ENCODE measurements at places on chromosomes 7 and 10.
A peak's percentile ranks its signal among the peaks of the same experiment; 100 is the strongest.

DNA sequence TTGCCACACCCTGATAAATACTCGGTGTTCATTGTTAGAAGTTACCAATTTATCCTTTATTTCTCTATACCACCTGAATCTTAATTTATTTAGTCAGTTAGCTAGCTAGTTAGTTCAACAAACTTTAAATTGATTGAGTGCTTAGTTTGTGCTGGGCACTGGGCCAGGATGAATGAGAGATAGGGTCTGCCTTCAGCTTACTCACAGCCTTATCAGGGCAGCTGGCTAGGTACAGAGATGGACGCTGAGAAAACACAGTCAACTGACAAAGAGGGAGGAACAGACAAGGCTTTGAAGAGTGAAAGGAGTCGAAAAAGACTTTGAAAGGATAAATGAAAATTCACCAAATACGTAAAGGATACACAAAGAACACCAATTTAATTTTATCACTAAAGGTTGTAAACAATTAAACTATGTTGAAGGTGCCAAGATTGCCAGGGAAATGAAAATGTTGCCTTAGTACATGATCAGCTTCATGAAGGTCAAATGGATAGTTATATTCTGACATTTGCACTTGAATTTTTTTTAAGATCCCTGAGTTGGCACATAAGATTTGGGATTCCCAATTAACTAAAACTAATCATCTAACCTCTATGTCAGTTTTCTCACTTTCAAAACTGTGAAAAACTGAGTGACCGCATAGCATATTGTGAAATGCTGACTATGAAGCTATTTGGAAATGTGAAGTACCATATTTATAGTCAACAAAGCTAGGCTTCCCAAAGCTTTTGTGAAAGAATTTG lies 2.1 kb downstream of the CAV2 start:
- no peak for DNase-seq

DNA sequence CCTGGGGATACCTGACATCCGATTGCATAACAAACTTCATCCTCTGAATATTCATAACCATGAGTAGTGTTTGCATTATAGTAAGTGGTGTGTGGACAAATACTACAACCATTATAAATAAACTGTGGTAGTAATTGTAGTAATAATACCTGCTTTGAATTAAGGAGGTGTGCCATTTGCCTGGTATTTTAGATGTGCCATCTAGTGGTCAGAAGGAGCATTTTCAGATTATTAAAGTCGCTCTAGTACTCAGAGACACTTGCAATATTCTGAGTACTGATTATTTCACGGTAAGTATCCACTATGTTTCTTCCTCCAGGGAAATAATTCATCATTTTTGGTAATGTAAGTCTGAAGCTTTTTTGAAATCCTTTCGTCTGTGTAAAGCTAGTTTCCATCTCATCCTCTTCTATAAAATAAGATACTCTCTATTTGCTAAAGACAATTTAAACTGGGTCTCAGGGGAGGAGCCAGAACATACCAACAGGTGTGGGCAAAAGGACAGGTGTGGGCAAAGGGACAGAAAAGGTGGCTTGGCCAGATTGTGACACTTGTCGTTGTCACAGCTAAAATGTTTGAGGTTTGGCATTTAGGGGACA lies 115.3 kb upstream of the WDR11 start:
- DNase-seq: no peak

- no peak for DNase-seq
These were observed 161.9 kb upstream of the PRR15 start for GRCh38 chr7:29401769-29402168.

GRCh38 chr7:24441314-24442027 lies 131.8 kb upstream of the PALS2 start:
- DNase-seq: no peak

GRCh38 chr10:79149662-79150443 lies 81.1 kb downstream of the ZMIZ1 start:
- DNase-seq: peak; percentile 95

DNA sequence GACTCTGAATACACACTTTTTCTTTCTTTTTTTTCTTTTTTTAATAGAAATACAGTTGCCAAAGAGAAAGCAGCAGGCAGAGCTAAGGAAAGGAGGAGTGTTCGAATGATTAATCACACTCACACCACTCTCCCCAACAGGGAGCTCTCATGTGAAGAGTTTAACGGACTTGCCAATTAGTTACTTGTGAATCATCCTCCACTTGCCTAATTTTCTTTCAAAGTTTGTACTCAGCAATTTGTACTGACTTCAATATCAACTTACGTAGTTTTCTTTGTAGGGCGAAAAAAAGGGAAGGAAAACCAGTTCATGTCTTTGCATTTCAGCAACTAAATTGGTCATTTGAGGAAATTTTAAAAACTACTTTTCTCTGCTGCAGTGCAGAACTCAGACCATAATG lies 109.2 kb downstream of the PIP4K2A start:
- DNase-seq: peak; percentile 48

DNA sequence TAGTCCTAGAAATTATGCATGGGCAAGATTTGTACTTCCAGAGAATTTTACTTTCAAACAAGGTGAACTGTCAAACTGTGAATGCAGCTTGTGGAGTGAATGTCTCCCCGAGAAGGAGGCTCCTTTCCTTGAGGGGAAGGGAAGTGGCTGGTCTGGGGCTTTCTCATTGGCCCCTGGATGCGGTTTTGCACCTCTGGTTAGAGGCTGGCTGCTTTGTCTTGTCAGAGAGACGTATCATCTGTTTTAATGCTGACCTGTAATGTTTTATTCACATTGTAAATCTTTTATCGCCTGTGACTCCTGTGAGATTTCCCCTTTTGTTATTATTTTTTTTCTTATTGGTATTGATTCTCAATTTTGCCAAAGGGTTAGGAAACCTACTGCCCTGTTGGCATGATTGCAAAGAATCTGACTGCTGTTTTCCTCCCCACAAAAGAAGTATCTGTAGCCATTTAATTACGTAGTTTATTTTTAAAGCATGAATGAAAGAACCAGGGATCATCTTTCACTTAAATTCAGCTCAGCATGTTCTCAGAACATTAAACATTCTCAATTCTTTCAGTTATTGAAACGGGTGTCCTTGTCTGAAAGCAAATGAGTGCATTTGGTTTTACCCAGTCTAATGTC lies 238.3 kb upstream of the NFE2L3 start:
- no peak for DNase-seq

DNA sequence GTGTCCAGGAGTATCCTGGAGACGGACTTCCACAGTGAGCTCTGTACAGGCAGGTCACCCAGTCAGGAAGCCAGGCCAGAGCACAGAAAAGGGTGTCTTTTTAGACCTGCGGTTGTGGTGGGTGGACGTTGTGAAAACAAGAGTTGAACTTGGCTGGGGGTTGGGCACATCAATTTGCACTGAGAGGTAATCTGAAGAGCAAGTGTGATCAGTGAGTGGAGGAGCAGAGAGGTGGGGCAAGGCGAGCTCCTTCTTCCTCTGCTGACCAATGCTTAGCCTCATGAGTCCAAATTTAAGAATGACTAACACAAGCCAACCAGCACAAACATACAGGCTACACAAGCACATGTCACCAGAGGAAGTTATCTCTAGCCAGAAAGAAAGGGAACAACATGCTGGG lies 310.8 kb downstream of the TCERG1L start:
- no peak for DNase-seq

DNA sequence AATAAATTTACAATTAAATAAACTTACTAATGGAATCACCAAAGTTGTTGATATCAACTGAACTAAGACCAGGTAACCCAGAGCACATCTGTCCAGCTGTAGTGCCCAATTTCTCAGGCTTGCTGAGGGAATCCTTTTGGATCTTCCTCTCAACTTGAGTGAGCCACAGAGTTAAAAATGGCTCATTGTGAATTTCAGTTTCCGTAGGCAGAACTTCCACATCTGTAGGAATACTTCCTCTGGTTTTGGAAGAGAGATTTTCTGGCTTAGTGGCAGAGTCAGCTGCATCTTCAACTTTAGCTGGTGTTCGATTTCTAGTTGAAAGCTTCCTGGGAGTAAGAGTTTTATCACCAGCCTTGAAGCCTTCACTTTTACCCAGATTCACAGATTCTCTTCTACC lies 11.3 kb downstream of the MKI67 start:
- no peak for DNase-seq

DNA sequence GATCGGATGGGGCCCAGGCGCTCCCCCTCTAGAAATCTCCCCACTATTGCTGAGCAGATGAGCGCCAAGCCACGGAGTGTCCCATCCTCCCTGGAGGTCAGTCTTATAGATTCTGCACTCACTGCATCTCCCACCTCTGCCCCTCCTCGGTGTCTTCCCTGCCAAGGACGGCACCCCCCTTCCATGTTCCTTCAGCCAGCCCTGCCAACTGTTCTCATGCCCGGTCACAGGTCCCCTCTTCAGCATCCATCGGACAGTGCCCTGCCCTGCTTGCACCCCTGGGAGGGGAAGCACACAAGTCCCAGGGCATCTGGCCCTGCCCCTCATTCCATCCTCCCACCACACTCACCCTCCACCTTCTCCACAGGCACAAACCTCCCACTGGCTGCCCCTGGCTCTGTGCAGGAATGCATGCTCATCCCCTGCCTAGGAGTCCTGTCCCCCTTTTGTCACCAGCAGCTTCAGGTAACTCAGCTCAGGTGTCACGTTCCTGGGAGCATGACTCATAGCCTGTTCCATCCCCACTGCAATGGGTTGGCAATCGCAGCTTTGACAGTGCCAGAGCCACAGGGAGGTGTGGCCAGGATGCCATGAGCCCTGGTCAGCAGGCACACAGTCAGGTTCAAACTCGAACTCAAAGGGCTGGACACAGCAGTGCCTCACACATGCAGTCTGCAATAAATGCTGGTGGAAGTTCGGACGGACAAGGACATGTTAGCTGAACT lies 234.7 kb upstream of the TCERG1L start:
- DNase-seq: no peak

DNA sequence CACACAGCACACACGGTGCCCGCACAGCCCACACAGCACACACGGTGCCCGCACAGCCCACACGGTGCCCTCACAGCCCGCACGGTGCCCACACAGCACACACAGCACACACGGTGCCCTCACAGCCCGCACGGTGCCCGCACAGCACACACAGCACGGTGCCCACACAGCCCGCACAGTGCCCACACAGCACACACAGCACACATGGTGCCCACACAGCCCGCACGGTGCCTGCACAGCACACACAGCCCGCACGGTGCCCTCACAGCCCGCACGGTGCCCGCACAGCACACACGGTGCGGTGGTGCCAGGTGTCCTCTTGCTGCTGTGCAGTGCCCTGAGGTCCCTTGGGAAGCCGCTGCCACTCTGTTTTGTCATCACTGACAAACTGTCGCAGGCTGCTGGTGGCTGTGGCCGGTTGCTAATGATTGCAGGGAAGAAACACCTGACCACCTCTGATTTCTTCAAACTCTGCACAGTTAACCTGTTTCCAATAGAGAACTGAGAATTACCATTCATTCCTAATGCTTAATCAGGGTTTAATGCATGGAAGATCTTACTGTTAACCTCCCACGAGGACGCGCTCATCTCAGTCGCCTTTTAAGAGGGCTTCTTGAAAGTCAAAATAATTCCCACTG lies 66.9 kb downstream of the GLRX3 start:
- peak; percentile 38 for DNase-seq

GRCh38 chr7:77877791-77878190 lies 79.2 kb downstream of the PHTF2 start:
- DNase-seq: no peak

- no peak for DNase-seq
These were observed 28.0 kb downstream of the CTBP2 start for GRCh38 chr10:125132344-125132743.

DNA sequence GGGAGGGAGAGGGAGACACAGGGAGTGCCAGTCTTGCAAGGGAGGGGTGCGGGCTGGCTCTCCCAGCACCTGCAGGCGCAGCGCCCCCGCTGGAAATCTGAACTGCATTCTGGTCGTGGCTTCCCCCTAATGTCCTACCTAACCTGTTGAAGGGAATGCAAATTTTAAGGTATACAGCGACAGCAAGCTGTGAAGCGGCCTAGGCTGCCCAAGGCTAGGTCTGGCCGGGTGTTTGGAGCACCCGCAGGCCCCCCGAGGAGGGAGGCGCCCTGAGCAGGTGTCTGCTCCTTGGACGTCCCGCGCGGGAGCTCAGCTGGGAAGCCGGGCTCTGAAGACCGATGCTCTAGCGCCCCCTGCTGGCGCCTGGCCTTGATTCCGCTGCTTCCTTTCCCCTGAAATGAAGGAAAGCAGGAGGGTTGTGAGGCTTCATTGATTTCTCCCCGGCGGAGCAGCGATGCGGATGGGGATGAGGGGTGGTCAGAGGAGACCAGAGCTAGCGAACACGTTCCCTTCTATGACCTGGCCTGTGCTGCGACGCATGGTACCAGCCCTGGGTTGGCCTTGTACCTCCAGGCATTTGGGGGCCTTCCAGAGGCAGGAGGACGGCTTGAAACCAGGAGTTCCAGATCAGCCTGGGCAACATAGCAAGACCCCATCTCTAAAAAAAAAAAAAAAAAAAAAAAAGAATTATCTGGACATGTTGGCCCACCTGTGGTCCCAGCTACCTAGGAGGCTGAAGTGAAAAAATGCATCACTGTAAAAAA lies 601.3 kb downstream of the GALNT17 start:
- peak; percentile 95 for DNase-seq

DNA sequence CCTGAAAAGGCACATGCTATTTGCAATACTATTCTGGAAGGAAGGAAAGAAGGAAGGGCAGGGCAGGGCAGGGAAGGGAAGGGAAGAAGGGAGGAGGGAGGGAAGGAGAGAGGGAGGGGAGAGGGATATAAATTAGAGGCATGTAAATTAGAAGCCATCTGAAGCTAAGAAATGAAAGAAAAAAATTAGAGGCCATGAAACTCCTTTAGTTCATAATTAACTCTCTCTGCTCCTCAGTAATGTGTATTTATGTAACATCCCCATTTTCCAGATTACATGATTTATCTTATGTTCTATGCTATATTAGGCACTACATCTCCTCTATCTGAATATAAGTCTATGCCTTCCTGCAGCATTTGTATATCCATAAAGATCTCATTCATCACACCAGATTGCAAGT lies 12.7 kb upstream of the JCAD start:
- DNase-seq: no peak

DNA sequence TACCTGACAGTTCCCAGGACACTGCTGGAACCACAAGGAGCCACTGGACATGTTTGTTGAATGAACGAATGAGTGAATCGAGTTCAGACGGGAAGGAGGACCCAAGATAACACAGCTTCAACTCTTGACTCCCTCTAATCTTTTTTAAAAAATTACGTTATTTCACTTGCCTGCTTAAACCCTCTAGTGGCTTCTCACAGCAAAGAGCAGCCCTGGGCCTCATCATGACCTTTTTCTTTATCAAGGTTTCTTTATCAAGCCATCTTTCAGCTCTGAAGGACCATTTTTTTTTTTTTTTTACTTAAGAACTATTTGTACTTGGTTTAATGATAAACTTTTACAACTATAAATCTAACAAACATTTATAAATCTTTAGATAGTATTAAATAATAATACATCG lies 110.6 kb downstream of the TAX1BP1 start:
- no peak for DNase-seq

- peak; percentile 54 for DNase-seq
These were observed 16.3 kb downstream of the LIPA start for GRCh38 chr10:89235073-89235798.

- no peak for DNase-seq
These were observed 90.5 kb upstream of the RSU1 start for GRCh38 chr10:16907687-16908086.

GRCh38 chr10:70778267-70778924 lies 6.8 kb downstream of the TBATA start:
- no peak for DNase-seq

GRCh38 chr7:94064541-94065191 lies 60.5 kb upstream of the BET1 start:
- DNase-seq: no peak

Data from osteoblast (primary cell).